ENCODE measurements at places on chromosomes 6 and 20.

GRCh38 chr6:115891111-115891669 is 169.5 kb downstream of the FRK start:
- no peak for DNase-seq

DNA sequence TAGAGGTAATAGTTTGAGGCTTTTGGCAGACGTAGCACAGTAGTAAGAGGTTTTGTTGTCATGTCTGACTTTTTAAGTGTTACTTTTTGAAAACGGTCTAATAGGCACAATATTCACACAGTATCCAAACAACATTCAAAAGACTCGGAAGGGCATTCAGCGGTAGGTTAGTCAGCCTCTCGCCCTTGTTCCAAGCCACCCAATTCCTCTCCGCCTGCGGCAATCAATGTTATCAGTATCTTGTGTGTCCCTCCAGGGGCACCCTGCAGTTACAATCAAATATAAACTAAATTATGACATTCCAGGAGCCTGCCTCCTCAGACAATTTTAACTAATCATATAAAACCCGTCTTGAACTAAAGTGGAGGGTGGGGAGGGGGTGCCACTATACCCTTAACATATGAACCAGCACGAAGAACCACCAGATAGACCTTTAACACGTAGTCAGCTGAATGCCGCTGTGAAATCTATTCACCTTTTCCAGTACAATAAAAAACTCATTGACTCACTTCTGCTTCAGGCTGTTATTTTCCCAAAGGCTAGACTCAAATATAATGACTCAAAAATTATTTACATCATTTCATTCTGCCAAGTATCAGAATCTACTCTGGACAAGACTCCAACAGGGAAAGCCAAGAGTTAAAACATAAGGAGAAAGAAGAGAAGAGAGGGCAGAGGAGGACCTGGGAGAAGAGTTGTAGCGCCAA is 1.6 kb downstream of the TENT5A start:
- no peak for DNase-seq

DNA sequence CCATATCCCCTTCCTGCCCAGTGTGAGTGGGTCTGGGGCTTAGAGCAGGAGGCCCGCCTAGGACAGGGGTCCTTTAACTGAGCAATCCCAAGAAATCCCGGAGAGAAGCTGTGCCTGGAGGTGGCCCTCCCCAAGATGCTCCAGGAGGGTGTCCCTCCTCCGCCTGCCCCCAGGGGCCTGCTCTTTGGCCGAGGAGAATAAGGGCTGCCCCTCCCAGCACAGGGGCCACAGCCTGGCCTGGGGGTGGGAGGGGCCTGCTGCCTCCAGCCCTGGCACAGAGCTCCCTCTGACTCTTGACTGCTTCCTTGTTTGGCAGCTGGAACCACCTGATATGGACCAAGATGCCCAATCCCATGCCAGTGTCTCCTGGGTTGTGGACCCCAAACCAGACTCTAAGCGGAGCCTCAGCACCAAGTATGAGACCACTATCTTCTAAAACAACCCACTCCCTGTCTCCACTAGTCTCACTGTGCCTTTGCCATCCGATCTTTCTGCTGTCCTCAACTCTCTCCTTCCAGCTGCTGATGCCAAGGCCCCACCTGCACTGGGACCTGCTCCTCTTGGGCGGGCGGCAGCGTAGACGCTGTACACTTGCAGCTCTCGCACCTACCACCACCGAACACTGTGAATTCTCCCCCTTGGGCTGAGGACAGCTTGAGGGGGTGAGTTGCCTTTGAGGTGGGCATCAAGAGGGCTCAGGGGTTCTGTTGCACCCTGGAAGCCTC is 54.3 kb downstream of the TCP11 start:
- DNase-seq, result no peak

DNA sequence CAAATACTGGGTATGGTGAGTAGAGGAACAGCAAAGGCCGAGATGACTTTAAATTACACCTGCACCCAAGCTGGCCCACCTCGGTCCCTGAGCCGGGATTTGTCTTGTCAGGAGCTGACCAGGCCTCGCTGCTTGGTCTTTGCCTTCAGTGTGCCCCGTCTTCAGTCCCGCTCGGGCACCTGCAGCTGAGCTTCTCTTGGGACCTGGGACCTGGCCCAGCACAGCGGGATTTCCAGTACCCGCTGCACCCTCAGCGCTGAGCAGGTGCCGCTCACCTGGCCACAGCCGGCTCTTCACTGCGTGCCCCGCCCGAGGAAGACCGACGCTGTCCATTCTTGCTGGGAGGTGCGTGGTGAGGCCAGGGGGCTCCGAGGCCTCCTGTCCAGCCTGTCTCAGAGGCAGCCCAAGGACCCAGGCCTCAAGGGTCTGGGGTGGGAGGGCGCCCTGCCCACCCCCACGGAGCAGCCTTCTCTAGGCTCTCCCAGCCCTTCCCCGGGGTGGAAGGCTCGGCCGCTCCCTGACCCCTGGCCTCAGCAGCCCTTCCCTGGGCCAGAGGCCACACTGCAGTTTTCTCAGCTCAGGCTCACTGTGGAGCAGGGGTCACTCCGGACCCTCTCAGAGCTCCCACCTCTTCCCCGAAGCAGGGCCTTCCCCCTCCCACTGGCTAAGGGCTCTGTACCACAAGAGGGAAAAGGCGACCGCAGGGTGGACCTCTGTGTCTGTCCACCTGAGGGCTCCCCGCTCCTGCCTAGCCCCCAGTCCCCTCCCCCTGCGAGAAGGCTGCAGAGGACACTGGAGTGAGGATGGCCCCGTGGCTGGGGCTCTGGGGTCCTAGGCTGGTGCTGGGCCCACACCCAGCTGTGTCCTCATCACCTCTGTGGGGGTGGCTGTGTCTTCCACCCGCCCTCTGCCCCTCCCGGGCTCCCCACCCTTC is 119.3 kb downstream of the RNASET2 start:
- DNase-seq, result no peak

DNA sequence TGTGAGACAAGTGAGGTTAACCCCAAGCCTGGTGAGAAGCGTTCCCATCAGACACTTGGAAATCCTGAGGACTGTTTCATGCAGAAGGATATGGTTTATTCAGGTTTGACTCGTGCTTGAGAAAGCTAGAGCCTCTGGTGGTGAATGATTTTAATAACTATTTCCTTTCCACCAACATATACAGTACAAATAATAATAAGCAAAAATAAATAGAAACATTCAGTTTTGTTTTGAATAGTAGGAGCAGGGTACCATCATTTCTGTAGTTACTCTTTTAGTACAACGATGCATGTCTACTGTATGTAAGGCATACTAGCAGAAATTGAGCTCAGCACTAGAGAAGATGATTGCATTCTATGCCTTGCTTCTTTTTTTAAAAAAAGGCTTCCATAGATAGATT is 33.5 kb downstream of the PLG start:
- no peak for DNase-seq

DNA sequence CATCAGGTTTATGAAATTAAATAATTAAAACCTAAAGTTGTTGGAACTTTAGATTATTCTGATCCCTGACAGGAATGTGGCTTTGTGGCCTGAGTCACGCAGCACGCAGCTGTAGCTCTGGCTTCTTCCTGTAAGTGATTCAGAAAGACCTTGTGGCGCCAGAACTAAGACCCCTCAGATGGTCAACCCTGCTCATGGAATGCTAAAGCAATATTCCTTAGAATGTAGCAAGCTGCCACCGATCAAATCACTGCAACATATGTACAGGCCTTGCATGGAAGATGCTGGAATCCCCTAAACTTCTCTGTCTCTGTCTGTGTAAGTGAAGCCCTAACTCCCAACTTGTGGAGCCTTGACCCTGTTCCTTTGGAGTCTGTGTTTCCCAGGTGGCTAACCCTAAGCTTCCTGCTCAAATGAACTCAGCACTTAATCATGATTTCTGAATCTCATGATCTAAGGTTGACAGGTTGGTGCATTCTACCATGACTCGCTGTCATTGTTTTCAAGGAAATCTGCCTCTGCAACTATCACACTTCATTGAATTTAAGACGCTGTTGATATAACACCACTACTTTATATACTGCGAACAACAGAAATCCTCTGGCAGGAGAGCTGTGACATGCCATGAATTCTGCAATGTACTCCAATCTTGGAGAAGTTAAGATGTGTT is 111.2 kb upstream of the CST7 start:
- no peak for DNase-seq

- no peak for DNase-seq
Measured at GRCh38 chr6:133313068-133313467, 71.9 kb downstream of the EYA4 start.

GRCh38 chr20:12790859-12791258 is 217.9 kb upstream of the SPTLC3 start:
- DNase-seq, result no peak

DNA sequence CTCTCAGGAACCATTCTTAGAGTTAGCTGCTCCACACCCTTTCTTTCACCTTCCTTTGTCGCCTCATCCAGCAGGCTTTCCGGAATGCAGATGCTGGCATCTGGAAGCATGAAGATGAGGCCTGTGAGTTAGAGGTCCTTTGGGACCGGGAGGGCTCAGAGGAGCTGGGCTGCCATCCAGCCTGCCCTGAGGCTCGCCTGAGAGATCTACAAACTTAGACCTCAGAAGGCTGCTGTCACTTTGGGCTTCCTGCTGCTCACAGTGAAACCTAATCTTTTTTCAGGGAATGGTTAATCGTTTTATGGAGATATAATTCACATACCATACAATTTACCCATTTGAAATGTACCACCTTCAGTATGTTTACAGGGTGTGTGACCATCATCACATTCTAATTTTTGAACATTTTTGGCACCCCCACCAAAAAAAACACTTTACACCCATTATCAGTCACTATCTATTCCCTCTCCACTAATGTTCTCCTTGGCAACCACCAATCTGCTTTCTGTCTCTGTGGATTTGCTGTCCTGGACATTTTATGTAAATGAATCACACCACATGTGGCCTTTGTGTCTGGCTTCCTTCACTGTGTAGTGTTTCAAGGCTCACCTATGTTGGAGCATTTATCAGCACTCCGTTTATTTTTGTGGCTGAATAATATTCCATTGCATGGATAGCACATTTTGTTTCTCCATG is 20.0 kb upstream of the MPC1 start:
- DNase-seq, result no peak

- DNase-seq, result no peak
Measured at GRCh38 chr6:166259296-166259977, 48.8 kb downstream of the PRR18 start.

GRCh38 chr6:163327165-163327880 is 87.2 kb upstream of the QKI start:
- DNase-seq, result no peak

GRCh38 chr6:124961777-124962638 is at the start of gene RNF217:
Gene RNF217, plus strand, starts transcription at chr6:124962437. Its CDS starts 108 bp downstream, at chr6:124962545.
- DNase-seq, result no peak

DNA sequence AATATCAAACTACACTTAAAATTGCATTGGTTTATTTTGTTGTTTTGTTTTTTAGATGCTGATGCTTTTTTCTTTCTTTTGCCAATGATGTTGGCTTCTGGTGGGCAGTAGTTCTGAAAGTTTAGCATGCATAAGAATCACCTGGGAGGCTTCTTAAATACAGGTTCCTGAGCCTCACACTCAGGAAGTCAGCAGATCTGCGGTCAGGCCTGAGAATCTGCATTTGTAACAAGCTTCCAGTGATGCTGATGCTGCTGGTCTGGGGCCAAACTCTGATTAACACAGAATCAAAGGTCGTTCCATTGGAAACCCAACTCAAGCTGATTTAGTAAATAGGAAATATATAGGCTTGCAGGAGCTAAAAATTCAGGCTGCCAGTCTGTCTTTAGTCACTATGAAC is 412.9 kb upstream of the SPTLC3 start:
- DNase-seq, result no peak

DNA sequence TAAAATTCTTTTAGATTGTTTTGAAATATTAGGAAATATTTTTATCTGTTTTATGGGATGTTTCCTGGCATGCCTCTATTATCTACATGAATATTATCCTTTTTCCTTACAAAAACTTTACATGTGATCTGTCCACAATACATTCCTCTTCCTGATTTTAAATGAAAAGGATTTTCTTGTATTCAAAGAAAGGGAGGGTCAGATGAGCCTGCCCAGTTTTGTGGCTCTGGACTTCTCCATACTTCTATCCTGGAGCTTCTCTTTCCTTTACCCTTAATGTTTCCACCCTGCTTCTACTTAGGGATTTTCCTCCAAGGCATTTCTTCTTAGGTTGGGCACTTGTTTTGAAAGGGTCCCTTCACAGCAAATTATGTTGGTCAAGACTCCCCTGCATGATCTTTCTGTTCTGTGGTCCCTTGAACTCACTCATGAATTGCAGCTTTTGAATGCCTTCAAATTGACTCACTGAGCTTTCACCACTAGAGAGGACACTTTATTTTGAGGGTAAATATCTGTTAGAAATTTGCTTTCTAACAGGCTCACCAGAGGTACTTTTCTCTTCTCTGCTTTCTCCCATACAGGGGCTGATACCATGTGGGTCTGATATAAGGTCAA is 104.9 kb downstream of the CENPW start:
- DNase-seq, result no peak

DNA sequence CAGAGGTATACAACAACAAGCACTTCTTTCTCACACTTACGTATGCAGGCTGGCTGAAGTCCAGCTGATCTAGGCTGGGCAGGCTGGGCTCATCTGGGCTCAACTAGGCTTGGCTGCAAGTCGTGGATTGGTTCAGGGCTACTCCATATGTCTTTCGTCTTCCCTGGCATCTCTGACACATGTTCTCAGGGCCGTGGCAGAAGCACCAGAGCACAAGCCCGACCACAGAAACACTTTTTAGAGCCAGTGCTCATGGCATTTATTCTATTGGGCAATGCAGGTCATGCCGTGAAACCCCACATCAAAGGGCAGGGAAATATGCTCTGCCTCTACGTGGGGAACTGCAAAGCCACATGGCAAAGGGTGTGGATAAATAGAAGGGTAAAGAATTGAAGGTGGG is 93.8 kb downstream of the RIN2 start:
- DNase-seq, result no peak

GRCh38 chr6:82494367-82494766 is 130.8 kb downstream of the TPBG start:
- DNase-seq, result no peak

- no peak for DNase-seq
Measured at GRCh38 chr20:11331096-11331495, 586.6 kb upstream of the BTBD3 start.

GRCh38 chr20:21505161-21505809 is 8.6 kb downstream of the NKX2-2 start:
- DNase-seq, result peak; percentile 86

DNA sequence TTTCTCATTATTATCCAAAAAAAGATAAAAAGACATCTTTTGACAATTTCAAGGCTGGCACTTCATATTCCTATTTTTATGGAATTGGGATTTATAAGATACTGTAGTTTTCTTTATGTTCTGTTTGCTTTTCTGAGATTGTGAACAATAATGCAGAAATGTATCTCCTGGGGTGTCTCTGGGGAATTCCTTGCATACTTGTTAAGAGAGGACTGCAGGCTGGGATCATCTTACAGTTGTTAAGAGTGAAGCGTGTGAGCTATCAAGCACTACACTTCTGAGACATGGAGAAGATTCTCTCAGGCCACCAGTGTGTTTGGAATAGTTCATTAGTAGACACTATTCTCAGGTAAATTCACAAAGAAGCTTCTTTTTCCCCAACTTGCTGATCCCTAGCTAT is 963.3 kb upstream of the GJE1 start:
- no peak for DNase-seq

- no peak for DNase-seq
Measured at GRCh38 chr6:2850538-2851113, 9.0 kb upstream of the SERPINB1 start.
